Stimulated activated CD8-positive, alpha-beta memory T cell treated with anti-CD3 and anti-CD28 coated beads, Interleukin-15, amount 100 ng/mL, for 24 hours (primary cell): ENCODE measurements at places on chromosomes 4 and X.

GRCh38 chr4:87060957-87061356 lies 126.1 kb downstream of the AFF1 start:
- no peak for DNase-seq

DNA sequence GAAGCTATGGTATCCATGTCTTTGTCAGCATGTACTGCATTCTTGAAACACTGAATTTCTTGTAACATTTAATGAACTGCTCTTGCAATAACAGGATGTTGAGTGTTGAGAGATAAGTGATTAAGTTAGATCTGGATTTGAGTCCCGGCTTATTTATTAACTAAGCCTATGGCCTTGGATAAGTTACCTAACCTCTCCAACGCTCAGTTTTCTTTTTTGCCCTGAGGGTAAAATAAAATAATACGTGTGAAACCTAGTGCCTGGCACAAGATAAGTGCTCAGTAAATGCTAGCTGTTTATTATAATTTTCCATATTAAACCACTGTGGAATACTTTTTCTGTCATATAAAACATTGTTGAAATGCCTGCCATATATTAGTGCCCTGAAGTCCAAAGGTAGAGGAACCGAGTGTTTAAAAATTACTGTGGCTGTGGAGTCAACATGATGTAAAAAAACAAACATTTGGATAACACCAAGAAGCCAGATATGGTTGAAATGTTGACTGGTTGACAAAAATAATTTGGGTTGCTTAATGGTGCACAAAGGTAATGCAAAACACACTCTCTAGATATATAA lies 58.6 kb upstream of the ALB start:
- DNase-seq = no peak

GRCh38 chr4:24719615-24720014 lies 75.8 kb upstream of the SOD3 start:
- no peak for DNase-seq

DNA sequence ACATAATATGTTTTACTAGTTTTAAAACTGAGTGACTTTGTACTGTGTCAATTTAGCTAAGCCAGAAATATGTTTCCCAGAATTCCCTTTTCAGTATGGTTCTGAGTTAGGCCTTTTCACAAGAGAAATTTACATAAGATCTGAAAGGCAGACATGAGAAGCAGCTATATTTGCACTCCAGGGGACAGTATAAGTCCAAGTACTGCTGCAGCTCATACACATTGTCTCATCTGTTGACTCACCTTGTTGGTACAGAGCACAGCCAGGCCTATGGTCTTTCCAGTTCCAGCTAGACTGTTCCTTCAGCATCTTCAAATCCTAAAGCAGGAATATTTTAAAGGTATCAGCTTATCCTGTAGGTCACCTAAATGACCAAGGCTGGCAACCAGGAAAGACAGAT lies 53.5 kb downstream of the BMP3 start:
- no peak for DNase-seq

DNA sequence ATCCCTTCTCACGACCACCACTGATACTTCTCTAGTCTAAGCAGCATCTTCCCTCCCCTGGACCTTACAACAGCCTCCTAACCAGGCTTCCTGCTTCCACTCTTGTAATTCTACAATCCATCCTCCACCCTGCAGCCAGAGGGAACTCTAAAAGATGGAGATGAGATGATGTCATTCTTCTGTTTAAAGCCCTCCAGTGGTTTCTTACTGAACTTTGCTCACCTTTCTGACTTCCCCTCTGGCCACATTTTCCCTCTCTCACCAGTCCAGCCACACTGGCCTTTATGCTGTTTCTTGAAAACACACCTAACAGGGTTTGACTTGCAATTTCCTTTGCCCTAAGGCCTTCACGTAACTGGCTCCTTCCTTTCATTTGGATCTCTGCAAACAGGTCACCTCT lies 191.4 kb upstream of the NHS start:
- no peak for DNase-seq

GRCh38 chr4:83646538-83647239 lies 110.8 kb downstream of the GPAT3 start:
- no peak for DNase-seq

- no peak for DNase-seq
Observed at GRCh38 chr4:118680808-118681207, 4.4 kb upstream of the METTL14 start.

GRCh38 chr4:189494407-189494806 lies 446.3 kb upstream of the FRG1 start:
- no peak for DNase-seq

GRCh38 chr4:168028970-168029597 lies 63.3 kb upstream of the ANXA10 start:
- no peak for DNase-seq

DNA sequence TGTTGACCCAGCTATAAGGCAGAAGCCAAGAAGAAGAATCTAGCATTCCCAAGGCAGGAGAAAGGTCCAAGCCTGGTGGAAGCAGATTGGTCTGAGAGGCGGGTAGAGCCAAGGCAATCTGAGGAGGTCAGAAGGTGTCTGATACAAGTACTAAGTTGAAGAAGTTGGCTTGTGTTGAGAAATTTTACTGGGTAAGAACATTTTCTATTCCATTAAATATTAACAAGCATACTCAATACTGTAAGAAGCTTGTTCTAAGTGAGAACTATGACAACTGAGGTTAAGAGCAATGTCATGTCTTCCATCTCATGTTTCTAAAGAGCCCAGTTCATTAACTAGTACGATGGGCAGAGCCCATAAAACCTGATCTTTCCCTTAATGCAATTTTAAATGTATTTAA lies 75.0 kb downstream of the FAM13A start:
- DNase-seq = no peak

GRCh38 chr4:138404801-138405200 lies 162.7 kb upstream of the SLC7A11 start:
- no peak for DNase-seq

DNA sequence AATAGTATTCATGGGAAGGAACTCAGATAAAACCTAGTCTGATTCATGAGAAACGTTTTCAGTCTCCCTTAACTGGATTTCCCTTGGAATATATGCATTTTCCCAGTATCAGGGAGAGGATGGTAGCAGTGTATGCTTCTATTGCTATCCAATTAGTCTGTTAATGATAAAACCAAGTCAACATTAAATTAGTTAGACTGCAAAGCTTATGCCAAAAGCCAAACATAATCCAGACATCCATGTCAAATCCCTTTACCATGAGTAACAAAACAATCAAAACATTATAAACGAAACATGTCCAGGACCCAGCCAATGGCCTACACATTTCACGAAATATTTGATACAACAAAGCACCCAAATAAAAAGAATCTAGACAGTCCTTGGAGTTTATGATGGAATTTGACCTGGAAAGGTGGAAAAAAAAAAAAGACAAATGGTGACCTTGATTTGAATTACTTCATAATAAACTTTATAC lies 34.5 kb upstream of the VEGFD start:
- no peak for DNase-seq

GRCh38 chr4:178633263-178633662 lies 1191.0 kb upstream of the AGA start:
- no peak for DNase-seq

DNA sequence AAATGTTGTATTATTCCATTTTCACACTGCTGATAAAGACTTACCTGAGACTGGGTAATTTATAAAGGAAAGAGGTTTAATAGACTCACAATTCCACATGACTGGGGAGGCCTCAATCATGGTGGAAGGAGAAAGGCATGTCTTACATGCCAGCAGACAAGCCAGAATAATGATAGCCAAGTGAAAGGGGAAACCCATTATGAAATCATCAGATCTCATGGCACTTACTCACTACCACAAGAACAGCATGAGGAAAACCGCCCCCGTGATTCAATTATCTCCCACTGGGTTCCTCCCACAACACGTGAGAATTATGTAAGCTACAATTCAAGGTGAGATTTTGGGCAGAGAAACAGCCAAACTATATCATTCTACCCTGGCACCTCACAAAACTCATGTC lies 2535.1 kb downstream of the ARAP2 start:
- no peak for DNase-seq

DNA sequence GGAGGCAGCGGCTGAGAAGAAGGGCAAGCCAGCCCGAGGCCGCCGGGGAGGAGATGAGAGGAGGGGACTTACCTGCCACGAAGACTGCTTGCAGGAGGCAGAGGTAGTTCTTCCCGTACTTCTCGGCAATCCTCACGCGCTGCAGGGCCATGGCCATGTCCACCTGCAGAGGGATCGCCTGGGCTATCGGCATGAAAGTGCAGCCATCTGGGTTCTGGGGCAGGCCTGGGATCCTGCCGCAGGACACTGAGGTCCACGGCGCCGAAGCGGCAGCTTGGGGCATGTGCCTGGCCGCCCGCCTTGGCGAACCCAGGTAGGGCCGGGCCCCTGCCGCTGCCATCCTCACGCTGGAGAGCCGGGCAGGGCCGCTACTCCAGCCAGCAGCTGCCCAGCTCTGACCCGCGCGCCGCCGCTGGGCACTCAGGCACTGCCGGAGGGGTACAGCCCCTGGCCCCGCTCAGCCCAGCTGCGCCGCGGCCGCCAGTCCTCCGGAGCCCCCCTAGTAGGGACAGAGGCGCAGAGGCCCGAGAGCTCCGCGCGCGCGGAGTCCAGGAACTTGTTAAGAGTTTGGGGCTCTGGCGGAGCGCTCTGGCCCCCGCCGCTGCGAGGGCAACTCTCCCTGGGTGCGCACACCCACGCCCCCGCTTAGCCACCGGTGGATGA lies 16.0 kb downstream of the MCF2 start:
- no peak for DNase-seq
